Occipital lobe (tissue), 3 donors: ENCODE measurements at places on chromosomes 1 and 21.

GRCh38 chr1:202090994-202091393 is 31.7 kb upstream of the GPR37L1 start:
- no peak for DNase-seq

DNA sequence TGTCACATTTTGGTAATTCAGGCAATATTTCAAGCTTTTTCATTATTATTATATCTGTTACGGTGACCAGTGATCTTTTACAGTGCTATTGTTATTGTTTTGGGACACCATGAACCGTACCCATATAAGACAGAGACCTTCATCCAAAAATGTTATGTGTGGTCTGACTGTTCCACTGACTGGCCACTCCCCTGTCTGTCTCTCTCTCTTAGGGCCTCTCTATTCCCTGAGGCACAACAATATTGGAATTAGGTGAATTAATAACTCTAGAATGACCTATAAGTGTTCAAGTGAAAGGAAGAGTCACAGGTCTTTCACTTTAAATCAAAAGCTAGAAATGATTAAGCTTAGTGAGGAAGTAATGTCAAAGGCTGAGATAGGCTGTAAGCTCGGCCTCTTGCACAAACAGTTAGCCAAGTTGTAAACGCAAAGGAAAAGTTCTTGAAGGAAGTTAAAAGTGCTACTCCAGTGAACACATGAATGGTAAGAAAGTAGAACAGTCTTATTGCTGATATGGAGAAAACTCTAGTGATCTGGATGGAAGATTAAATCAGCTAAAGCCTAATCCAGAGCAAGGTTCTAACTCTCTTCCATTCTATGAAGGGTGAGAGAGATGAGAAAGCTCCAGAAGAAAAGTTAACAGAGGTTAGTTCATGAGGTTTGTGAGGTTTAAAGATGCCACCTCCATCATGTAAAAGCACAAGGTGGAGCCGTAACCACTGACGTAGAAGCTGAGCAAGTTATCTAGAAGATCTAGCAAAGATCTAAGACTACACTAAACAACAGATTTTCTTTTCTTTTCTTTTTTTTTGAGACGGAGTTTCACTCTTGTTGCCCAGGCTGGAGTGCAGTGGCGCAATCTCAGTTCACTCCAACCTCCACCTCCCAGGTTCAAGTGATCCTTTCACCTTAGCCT is 19.7 kb upstream of the DIPK1A start:
- DNase-seq, result no peak

GRCh38 chr1:149972547-149972946 is 35.9 kb upstream of the MTMR11 start:
- no peak for DNase-seq

GRCh38 chr1:51574796-51575195 is 42.1 kb upstream of the OSBPL9 start:
- no peak for DNase-seq

- no peak for DNase-seq
These were observed 609.0 kb upstream of the PRMT6 start for GRCh38 chr1:106447466-106447865.
